ENCODE measurements at places on chromosomes 16 and 17.

DNA sequence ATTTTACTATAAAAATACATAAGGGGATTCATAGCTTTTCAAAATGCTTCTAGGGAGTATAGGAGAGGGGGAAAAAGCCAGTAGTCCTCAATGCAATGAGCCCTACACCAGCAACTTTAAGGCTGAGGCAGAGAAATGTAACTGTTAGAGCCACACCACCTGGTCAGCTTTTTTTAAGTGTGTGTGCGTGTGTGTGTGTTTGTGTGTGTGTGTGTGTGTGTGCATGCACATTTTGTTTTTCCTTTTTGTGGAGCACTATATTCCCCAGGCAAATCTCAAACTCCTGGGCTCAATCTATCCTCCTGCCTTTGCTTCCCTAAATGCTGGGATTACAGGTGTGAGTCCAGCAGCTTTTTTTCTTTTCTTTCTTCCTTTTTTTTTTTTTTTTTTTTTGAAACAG lies 2.3 kb upstream of the MEIOC start:
- no peak for DNase-seq

DNA sequence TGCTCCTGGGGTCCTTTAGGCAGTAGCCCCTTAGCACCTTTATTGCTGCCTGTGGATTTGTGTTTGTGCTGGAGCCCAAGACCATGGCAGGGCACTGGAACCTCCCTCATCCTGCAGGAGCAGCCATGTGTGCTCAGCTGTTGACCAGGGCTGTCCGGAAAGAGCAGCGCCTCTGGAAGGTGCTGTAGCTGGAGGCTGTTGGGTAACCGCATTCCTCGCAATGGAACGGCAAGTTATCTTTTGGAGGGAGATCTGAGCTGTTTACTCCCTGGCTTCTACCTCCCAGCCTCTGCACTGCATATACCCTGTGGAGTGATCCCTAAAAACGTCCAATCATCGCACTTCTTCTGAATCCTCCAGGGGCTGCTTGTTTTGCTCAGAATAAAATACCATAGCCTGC lies 291.0 kb downstream of the SNX29 start:
- no peak for DNase-seq

- DNase-seq = no peak
Observed at GRCh38 chr17:61832463-61832862, 30.9 kb downstream of the BRIP1 start.

DNA sequence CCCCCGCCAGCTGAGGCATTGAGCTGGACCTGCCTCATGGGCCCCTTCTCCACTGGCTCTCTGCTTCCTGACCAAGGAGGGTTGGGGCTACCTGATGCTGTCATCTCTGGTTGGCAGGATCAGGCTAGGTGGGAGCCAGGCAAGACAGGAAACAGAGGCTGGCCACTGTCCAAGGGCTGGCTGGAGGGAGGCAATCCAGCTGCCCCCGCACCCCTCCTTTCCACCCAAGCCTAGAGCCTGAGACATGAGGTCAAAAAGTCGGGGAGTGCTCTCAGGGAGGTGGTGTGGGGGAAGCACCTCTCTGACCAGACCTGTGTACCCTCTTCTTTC lies 14.5 kb downstream of the NGFR start:
- DNase-seq = no peak

DNA sequence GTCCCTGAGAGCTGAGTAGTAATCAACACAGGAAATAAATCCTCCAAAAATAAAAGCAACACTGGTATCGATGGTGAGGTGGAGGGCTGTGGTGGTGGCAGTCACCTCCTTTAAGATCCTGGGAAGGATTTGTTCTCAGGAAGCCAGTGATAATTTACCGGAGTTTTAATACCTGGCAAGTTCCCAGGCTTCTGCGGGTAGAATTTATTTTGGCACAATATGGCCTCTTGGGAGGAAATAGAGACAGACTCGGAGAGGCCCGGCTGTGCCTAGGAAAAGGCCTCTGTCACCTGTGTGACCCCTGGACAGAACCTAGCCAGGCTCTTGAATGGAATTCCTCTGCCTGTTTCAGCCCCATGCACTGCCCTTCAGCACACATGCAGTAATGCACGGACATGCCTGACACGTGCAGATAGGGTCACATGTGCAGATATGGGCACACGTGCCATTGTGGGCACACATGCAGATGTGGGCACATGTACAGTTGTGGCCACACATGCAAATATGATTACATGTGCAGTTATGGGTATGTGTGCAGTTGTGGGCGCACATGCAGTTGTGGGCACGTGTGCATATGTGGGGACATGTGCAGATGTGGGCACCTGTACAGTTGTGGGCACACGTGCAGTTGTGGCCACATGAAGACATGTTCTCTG lies 33.5 kb downstream of the MGAT5B start:
- DNase-seq = no peak

DNA sequence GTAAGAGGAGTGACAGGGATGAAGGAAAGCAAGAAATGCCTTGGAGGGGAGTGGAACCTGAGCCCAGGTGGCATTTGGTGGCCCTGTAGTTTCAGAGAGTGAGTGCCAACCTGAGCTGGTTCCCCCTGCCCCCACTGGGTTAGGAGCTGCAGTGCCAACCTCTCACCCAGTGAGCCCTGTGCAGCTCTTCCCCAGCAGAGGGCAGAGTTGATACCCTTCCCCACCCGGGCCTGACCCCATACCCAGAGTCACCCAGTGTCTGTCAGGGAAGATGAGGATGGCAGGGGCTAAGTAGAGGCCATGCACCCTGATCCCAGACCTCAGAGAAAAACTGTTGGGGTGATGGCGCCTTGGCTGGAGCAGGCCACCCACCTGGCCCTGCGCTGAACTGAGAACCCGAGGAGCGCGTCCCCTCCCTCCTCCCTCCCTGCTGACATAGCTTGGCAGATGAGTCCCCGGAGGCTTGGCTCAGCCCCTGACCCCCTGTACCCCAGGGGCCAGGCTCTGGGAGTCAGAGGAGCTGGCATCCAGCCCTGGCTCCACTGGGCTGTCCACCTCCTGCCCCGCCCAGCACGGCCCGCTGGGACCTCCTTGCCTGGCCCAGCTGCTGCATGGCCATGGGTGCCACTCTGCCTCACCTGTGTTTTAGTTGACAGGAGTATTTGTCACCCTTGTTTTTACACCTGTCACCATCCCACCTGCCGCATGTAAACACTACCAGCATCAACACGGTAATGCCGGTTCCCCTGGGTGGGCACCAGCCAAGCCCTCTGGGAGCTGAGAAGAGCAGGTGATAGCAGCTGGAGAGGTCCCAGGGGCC lies 113.9 kb downstream of the AMFR start:
- no peak for DNase-seq

GRCh38 chr17:19753661-19754463 lies 5.8 kb upstream of the ALDH3A1 start:
- DNase-seq = no peak

GRCh38 chr17:68910789-68911431 lies 44.3 kb downstream of the ABCA8 start:
- DNase-seq = no peak

GRCh38 chr17:79045842-79046196 lies 21.9 kb downstream of the C1QTNF1 start:
- peak; percentile 69 for DNase-seq

DNA sequence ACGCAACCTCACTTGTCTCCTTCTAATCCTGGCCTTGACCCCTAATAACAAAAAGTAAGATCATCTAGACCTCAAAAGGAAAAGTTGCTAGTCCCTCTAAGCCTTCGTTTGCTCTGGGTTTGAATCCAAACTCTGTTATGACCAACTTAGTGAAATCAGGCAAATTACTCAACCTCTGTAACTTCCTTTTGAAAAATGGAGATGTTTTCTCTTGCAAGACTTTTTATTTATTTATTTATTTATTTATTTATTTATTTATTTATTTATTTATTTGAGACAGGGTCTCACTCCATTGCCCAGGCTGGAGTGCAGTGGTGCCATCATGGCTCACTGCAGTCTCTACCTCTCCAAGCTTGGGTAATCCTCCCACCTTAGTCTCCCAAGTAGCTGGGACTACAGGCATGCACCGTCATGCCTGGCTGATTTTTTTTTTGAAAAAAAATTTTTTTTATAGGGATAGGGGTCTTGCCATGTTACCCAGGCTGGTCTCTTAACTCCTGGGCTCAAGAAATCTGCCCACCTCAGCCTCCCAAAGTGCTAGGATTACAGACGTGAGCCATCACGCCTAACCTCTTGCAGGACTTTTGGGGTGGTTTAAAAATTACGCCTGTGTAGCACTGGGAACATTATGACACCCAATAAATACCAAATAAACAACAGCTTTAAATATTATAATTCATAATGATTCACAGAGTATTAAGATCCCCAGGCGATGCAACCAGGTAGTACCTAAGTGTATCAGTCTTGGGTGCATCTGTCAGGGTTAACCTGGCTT lies 63.4 kb downstream of the PITPNC1 start:
- no peak for DNase-seq

DNA sequence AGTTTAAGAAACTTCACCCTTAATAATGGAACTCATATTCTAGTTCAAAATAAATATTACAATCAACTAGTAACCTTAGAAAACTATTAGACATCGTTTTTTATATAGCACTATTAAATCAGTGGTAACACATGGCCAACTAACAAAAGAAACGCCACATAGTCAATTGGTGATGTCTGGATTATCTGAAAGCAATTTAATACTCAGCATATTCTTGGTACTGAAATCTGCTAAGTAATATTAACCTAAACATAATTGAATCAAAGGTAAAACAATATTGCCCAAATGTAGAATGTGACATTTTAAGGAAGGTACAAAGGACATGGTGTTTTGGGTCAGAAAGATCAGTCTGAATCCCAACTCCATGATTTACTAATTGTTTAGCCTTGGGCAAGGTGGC lies 11.1 kb upstream of the RSL1D1 start:
- DNase-seq = no peak

- DNase-seq = no peak
Observed at GRCh38 chr17:49457564-49458535, 37.2 kb upstream of the NGFR start.

DNA sequence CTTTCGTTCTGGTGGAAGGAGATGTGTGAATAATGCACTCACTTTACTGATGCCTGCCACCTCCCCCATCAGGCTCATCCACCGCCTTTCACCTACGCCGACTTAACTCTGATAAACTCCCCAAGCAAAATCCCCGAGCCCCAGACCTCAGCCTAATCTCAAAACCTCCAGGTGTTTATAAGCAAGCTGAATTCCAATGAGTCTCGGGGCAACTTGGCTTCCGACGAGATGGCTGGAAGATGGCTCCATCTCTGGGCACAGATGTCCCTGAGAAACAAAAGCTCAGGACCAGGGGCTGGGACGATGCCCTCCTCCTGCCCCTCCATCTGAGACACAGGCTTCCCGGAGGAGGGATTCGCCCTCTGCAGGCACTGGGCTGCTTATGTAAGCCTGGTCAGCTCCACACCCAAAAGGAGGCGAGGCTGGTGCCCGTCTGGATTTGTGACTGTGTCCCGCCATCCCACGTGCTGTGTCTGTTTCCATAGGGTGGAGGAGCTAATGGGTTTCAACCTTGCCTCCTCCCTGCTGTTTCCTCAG lies 386.4 kb upstream of the TNRC6C start:
- no peak for DNase-seq

GRCh38 chr17:33116021-33116551 lies 124.4 kb downstream of the SPACA3 start:
- no peak for DNase-seq

DNA sequence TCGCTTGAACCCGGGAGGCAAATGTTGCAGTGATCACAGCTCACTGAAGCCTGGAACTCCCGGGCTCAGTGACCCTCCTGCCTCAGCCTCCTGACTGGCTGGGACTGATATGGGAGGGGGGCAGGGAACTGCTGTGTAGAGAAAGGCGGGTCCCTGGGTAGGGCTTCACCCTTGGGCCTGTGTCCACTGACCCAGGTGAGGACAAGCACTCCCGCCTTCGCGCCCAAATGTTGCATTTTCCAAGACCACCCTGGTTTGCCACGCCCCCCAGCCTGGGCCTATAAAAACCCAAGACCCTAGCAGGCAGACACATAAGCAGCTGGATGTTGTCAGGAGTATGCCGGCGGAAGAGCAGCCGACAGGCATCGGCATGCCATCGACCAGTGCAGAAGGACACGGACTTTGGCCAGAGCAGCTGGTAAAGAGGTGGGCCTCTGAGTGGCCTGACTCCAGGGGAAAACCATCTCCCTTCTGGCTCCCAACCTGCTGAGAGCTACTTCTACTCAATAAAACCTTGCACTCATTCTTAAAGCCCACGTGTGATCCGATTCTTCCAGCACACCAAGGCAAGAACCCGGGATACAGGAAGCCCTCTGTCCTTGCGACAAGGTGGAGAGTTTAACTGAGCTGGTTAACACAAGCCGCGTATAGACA lies 19.1 kb downstream of the SMYD4 start:
- no peak for DNase-seq

DNA sequence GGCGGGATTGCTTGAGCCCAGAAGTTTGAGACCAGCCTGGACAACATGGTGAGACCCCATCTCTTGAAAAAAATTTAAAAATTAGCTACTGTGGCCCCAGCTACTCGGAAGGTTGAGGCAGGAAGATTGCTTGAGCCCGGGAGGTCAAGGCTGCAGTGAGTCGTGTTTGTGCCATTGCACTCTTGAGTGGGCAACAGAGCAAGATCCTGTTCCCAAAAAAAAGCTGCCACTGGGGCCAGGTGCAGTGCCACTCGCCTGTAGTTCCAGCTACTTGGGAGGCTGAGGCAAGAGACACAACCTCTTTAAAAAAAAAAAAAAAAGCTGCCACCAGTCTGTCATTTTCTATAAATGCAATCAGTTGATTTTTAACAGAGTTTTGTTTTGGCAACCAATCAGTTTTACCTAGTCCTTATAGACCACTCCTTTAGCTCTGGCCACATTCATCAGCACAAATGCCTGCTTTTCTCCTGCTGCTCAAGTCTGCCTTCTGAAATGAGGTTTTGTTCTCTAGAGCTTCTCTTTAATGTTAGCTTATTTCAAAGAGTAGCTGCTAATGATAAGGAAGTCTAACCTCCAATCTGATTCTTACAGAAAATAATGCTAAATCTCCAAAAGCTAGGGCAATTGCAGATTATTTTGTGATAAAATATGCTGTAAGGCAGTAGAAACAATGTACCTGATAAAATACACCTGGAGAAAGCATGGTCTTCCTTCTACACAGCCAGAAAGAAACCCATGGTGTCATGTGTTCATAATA lies 64.8 kb downstream of the TUBD1 start:
- no peak for DNase-seq

GRCh38 chr17:35764123-35764991 lies 3.7 kb downstream of the C17orf50 start:
- peak; percentile 85 for DNase-seq

DNA sequence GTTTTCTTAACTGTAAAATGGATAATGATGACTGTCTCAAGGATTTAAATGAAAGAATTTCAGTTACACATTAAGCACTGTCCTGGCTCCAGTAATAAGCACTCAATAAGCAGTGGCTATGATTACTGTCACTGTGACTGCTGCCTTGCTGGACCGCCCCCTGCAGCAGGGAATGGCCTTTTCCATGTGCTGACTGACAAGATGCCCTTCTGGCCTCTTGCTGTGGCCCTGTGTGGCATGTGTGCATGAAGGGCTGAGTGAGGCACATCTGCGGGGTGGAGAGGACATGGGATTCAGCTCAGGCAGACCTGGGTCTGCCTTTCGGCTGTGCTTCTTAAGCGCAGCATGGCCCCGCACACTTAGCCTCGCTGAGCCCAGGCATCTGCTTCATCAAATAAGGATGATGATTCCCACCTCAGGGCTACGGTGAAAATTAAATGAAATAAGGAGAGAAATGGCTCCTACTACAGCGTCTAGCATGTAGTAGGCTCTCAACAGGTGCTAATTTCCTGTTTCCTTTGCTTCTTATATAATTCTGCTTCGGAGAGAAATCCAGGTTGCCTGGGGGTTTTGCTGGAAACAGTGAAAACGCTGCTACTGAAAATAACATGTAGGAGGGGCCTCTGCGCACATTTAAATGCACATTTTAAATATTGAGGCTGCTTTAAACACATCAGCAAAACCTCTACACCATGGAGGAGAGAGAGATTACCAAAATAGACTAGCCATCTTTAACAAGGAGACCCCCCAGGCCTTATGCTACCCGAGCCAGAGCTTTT lies 183.9 kb downstream of the PARN start:
- DNase-seq = no peak
